ENCODE measurements at places on chromosomes 6 and 20. TPM values are rescaled to one million over a fixed set of nuclear protein-coding genes. Genes with fewer than 3 reads are reported as not detected.

Gene CST9L
- total RNA-seq, result not detected

Gene HLA-E
- 97.8 TPM for total RNA-seq

Gene SEL1L2
- total RNA-seq, result 0.64 TPM

Gene TEAD3
- total RNA-seq, result 25.9 TPM

Gene RAET1L
- not detected for total RNA-seq

DNA sequence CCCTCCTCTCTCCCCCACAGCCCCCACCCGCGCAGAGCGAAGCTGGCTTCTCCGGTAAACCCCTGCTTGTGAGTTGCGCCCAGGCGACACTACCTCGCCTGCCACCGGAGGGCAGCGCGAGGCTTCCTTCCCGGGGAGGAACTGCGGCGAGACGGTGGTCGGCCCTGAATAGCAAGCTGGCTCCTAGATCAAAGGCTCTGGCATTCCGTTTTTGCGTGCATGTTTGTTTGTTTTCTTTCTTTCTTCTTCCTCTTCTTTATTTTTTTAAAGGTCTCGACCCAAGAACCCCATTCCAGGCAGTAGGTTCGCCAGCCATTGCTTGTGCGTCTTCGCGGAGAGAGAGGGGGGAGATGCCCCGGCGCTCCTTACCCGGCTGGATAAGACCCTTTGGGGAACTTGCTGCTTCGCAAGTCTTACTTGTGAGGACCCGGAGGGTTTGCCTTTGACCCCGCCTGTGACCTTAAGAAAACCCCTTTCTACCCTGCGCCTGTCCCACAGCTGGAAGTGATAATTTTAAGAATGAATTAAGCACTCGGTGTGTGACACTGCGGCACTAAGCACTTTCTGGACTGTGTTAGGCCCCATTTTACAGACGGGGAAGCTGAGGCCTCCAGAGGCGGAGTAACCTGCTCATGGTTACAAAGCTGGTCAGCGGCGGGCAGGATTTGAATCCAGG, 92.7 kb upstream of the SIRPA start:
- DNase-seq, result peak; percentile 82

GRCh38 chr6:34484899-34485298, 19.0 kb downstream of the PACSIN1 start:
- DNase-seq, result no peak

DNA sequence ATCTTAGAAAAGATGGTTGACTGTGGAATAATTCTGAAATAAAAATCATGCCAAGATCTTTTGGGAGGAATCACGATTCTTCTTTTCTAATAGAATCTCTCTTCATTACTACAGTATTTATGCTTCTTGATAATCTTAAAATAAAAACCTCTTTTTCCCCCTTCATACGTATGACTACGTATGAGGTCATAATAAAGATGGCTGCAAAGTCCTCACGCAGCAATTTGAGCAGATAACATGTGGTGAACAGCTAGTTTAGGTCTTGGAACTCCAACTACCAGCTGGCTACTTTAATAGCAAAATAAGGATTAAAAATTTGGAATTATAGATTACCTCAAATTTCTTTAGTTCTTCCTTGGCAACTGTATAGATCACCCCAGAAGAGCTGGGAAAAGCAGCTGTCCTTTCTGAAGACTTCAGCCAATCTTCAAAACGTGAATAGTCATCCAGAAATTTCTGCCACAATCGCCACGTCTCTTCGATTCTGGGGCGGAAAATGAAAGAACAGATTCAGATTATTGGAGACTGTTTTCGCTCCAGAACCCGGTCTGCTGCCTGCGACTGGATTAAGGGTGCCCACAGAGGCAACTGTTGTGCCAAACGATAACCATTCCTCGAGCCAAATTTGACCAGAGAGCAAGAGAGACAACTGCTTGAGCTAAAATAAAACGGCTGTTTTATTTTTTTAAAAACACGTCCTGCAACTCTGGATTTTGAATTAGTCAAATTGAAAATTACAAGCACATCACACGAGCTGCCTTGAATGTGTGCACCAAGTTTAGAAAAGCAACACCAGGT, 347.3 kb downstream of the ESR1 start:
- no peak for DNase-seq

GRCh38 chr6:138645976-138646640, 127.5 kb upstream of the CCDC28A start:
- no peak for DNase-seq
